HuH-7.5 (cell line): ENCODE measurements at places on chromosomes 2 and 18.

DNA sequence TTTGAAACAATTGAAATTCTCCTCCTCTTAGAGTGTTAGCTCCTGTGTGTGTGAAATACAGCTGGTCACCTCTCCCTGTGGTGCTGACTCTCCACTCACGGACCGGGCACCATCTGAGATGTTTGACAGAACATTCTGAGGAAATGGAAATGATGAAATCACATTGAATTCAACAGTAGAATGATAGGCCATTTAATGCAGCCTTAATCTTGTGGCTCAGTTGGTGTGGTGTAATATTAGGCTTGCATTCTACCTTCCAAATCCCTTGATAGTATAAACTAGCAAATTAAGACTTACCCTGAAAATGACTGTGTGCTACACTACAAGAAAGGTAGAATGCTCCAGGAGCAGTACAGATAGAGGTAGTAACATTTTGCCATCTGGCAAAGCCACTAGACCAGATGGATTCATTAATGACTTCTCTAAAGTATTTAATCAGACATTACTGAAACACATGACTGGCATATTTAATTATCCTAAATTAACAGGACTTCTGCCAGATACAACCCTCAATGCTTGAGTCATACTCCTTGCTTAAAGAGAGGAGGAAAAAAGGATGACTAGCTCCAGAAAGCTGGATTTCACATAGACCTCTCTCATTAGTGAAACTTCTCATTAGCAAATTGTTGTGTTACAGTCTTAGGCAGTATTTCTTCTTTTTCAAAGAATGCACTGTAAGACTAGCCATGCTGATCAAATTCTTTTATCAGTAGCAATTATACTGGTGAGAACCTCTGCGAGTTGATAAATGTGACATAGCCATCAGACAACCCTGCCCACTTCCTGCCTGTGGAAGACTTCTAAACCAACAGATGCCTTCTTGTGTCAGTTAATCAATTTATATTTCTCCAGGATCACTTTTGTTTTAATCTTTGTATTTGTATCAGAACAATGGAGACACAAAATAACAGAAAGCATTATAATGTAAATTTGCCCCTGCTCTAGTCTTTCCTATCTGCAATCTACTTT, 80.6 kb downstream of the EML6 start:
- no peak for DNase-seq

GRCh38 chr18:577643-578375, 2.4 kb upstream of the CETN1 start:
- DNase-seq = no peak

- no peak for DNase-seq
These were observed 33.4 kb upstream of the LYPD1 start for GRCh38 chr2:132703396-132703795.

DNA sequence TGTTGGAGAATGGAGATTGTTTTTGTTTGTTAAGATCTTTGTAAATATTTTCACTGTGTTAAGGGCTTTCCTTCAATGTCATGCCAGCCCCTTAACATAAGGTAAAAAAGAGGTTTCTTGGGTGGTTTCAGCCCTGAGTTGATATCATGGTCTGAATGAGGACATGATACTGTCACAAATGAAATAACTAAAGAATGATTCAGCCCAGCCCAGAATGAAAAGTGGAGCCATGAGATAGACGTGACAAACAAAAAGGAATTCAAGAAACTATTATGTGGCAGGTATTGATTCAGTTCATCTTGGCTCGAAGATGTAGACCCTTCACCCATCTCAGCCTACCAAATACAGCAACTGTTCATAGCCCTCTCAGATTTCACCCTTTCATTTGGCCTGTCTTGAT, 88.6 kb upstream of the TTN start:
- DNase-seq = no peak

DNA sequence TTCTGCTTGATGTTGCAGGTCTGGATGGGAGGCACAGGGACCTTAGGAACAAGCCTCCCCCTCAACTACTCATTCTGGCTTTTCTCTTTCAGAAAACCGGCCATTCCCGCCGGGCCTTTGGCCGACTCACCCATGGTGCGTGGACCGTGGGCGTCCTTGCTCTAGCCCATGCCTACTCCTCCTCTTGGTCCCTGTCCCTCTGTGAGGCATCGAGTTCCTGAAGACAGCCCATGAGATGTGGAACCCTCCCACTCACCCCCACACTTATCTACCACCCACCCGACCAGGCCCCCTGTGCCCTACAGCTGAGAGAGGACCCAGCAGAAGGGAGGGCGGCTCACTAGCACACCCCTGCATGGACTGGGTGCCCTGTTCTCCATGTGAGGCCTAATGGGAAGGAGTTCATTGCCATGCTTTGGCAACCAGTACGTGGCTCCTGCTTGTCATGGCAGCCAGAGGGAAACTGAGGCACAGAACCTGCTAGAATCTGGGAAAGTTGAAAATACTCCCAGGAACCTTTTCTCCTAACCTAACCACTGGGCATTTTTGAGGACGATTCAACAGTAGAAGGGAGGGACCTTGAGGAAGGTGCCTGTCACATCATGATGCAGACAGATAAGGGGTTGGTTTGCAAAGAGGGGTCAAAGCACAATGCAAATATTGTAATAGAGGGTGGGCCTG, 8.5 kb downstream of the SPEG start:
- no peak for DNase-seq

DNA sequence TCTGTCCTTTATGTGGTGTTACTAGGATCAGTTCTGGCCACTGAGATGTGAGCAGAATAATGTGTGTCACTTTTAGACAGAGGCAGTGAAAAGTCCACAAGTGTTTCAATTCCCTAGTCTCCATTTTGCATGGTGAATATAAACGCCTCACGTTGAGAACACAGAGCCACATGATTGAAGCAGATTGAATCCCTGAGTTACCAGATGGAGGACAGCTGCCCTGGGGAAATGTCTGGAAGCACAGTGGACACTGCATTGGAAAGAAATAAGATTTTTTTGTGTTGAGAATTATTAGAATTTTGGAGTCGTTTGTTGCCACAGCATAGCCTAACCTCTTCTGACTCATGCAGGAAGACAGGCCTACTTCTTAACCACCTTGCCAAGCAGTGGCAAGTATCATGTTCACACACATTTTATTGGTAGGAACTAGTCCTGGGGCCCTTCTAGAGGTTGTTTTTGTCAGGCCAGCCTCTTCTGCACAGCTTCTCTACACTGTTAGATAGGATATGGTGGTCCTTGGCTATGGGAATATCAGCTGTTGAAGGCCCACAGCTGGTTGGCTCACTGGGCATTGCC, 188.6 kb downstream of the TMEM182 start:
- DNase-seq = no peak

GRCh38 chr18:29225351-29225750, 1048.4 kb upstream of the CDH2 start:
- DNase-seq = no peak

- DNase-seq = no peak
These were observed 888.4 kb downstream of the BCL11A start for GRCh38 chr2:59665021-59665420.

GRCh38 chr2:233317196-233317943, 9.8 kb downstream of the SAG start:
- DNase-seq = no peak

GRCh38 chr18:40810372-40810771, 1144.7 kb upstream of the PIK3C3 start:
- no peak for DNase-seq

GRCh38 chr2:200786826-200787225, 24.9 kb upstream of the BZW1 start:
- no peak for DNase-seq

GRCh38 chr2:230821261-230821990, 43.3 kb upstream of the ITM2C start:
- no peak for DNase-seq

GRCh38 chr18:50311650-50312049, 24.2 kb upstream of the CXXC1 start:
- no peak for DNase-seq

DNA sequence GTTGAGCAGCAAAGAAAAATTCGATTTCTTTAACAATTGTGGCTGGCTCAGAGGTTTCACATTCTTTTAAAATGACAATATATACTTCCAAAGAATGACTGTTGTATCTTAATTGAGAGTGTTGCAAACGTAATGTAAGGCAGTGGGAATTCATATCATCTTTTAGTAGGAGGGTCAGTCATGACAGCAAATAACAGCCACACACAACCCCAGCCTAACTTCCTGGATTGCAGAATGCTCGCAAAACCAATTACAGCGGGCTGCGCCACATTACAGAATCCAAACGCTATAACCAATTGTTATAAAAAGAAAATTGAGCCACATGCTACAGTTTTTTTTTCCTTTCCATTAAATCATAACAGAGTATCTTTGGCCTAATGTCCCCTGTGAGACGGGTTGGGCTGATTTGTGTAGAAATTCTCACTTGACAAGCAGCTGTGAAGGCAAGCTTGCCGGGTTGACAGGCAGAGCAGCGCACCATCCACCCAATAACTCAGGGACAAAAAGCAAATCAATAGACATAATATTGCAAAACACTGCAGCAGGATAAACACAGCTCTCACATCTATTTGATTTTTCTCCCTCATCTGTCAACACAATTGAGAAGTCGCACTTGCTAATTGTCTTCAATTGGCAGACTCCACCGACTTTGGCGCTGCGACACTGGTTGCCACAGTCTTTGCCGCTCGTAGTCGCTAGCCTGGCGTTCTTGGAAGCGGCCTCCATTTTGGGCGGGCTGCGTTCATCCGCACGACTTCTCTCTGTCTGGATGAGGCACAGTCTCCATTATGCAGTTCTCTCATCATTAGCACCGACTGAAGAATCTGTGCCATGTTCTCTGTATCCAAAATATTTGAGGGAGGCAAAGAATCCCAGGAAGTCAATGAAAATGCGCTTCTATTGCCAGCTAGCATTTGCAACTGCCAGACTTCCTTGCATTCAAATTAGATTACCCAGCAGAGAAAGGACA, 95.0 kb upstream of the CCDC68 start:
- no peak for DNase-seq

DNA sequence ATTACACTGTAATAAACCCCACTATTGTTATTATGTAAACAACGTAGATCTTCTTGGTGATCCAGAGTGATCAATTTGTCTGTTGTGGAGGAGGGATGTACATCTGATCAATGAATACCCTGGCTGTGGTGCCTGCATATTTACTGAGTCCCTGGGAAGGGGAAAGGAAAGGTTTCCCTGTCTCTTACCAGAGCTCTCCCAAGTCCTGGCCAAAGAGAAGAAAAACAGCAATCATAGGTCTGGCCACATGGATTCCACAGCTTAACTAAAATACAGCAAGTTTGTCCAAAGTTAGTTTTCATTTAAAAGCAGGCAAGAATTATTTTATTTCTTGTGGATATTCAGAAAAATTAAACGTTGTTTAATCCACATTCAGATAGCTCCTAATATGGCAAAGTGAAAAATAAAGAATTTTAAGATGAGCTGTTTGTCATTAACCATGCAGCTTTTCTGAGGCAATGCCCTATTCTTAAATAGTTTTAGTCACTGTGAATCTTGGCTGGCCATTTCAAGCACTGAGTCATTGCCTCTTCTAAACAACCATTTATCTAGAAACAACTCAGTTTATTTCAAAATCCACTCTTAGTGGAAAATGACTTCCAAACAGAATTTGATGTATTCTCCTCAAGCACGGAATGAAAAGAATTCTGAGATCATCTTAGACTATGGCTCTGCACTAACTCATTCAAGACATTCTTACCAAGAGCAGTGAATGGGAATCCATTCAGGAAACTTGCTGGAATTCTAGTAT, 1004.4 kb upstream of the CDH2 start:
- DNase-seq = no peak

DNA sequence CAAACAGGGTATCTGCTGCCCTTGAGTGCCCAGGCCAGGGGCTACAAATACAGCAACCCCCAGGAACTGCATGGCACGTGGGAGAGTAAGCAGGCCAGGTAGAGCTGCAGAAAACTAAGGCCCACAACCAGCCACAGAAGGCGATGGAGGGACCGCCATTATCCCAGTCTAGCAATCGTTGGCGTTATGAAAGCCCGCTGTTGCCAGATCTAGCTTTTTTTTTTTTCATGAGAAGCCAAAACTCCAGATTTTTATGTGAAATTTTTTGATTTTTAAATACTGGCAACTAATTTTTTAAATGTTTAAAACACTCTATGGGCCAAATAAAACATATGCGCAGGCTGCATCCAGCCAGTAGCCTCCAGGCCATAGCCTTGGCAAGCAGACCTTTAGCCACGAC, 59.8 kb downstream of the DNMT3A start:
- DNase-seq = no peak

- no peak for DNase-seq
These were observed 44.2 kb upstream of the CTDP1 start for GRCh38 chr18:79635427-79635726.

DNA sequence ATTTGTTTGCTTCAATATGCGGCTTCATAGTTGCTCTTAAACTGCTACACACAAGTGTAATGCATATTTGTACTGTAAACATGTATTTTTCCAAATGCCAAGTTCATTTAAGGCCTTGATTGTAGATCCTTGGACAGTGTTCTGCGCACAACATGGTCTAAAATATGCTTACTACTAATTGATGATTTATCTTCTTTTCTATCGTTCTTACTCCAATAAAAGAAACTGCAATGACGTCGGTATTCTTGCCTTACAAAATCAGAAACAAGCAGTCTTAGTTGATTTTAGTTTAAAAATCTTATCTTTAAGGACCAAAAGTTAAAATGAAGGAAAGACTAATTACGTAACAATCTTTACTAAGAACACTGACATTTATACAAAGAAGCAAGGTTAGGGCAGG, 224.3 kb upstream of the SMAD7 start:
- DNase-seq = no peak

- no peak for DNase-seq
These were observed 33.2 kb downstream of the RAPH1 start for GRCh38 chr2:203501873-203502272.

- DNase-seq = no peak
These were observed 3.1 kb upstream of the B3GNT2 start for GRCh38 chr2:62192811-62193210.

GRCh38 chr2:111133603-111134002, 12.9 kb downstream of the BCL2L11 start:
- DNase-seq = no peak

- no peak for DNase-seq
These were observed 100.8 kb downstream of the COLEC12 start for GRCh38 chr18:399631-400135.

GRCh38 chr2:235660484-235661082, 166.7 kb downstream of the AGAP1 start:
- no peak for DNase-seq

DNA sequence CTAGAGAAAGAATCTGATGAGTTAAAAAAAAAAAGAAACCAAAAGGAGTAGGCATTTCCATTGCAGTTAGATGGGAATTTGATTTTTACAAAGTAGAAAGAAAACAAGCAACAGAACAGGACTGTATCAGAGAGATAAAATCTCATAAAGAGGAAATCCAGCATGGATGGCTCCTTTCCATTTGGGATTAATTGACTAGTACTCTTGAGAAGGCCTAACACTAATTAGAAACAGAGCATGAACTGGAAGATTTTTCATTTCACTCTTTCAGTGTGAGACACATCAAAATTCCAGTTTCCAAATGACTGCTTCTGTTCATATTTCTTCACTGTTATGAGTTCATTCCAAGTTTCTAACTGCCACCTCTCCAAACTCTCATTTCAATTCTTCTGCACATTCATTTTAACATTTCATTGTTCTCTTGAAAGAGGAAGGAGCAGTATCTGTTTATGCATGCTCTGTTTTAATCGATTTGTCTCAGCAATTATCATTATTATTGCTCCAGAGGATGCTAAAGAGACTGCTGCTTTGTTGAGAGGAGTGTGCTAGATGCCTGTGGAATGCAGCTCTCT, 108.8 kb upstream of the PIEZO2 start:
- no peak for DNase-seq
